ENCODE measurements at places on chromosomes 2 and 18. TPM values are rescaled to one million over a fixed set of nuclear protein-coding genes. Genes with fewer than 3 reads are reported as not detected.

Gene HOXD12
- total RNA-seq, result not detected

Gene LYPD6B
- 2.9 TPM for total RNA-seq

Gene CLIP4
- total RNA-seq, result 124 TPM

Gene HAT1
- 35.4 TPM for total RNA-seq

Gene C2orf78
- not detected for total RNA-seq

Data from osteoblast (primary cell).